WTC11 (cell line): ENCODE measurements at places on chromosomes 7 and 10. TPM values are rescaled to one million over a fixed set of nuclear protein-coding genes. Genes with fewer than 3 reads are reported as not detected.
A peak's percentile ranks its signal among the peaks of the same experiment; 100 is the strongest.

DENND2A gene
- 10.0 to 13.6 TPM (median 12.7 TPM) in 3 replicates for total RNA-seq

PNLIP gene
- total RNA-seq: 1.4 to 1.9 TPM (median 1.6 TPM) in 3 replicates

MMP21 gene
- not detected in 3 replicates for total RNA-seq

- peak overlapping the region; percentile 90 for H3K27ac ChIP-seq
- no peaks in the 10 kb centered on the region for H3K27me3 ChIP-seq
- H3K4me1 ChIP-seq: peaks cover 17% of the 10 kb centered on the region
- DNase-seq: peak; percentile 74
- no peaks in the 10 kb centered on the region for H3K36me3 ChIP-seq
Measured at GRCh38 chr10:32139223-32140073, 83.2 kb upstream of the KIF5B start.

DNA sequence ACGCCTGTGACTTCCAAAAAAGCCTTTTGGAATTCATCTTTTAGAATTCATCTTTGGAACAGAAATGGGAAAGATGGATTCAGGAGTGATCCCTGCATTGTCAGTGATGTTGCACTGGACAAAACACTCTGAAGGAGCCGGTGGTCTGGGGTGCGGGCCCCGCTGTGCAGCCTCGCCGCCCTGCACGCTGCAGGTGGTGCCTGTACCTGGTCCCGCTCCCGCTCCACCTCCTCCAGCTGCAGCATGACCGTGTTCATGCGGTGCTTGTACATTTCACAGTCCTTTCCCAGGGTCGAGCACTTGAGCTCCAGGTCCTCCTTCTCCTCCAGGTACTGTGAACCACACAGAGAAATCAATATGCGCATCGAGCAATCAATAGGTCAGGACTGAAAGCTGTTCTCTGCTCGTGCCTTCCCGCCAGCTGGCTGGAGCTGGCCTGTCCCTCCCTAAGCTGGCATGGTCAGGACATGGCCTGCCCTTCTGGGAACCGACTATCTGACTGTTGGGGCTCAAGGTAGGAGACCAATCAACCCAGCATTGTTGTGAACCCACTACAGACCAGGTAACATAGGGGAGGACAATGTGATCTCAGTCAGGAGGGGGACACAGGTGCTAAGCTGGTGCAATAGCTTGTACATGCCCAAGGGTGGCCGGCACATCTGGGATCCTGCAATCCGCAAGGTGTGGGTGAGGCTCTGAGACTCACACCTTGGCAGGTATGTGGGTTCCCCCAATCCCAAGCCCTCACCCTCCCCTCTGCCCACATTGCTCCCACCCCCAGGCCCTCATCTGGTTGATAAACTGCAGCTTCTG is 93.8 kb upstream of the GNA12 start:
- H3K36me3 ChIP-seq: peaks cover 7% of the 10 kb centered on the region; the same call in 1 of the 2 replicates
- no peaks in the 10 kb centered on the region for H3K27me3 ChIP-seq
- DNase-seq: peak; percentile 10
- no peak overlapping the region for H3K4me3 ChIP-seq
- peak overlapping the region; percentile 28; the same call in 1 of the 2 replicates for H3K27ac ChIP-seq

- peaks cover 4% of the 10 kb centered on the region for H3K4me1 ChIP-seq
- DNase-seq: no peak
- peak overlapping the region; percentile 43 for H3K27ac ChIP-seq
- H3K27me3 ChIP-seq: no peaks in the 10 kb centered on the region
Measured at GRCh38 chr10:75143353-75143752, 31.9 kb downstream of the SAMD8 start.

DNA sequence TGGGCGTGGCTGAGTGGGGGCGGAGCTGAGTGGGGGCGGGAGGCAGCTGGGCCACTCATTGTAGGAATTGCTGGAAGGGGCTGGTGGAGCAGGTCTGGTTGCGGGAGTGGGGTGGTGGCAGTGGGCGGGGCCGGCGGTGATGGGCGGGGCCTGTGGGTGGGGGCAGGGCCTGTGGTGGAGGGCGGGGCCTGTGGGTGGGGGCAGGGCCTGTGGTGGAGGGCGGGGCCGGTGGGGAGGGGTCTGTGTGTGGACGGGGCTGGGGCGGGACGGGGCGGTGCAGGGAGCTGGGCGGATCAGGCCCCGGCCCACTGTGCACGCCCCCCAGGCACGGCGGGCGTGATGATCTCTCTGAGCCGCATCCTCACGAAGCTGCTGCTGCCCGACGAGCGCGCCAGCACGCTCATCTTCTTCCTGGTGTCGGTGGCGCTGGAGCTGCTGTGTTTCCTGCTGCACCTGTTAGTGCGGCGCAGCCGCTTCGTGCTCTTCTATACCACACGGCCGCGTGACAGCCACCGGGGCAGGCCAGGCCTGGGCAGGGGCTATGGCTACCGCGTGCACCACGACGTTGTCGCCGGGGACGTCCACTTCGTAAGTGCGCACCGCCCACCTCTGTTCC is 14.0 kb downstream of the SLC29A4 start:
- H3K27ac ChIP-seq: no peak overlapping the region
- H3K36me3 ChIP-seq: peaks cover 9% of the 10 kb centered on the region
- peaks cover 19% of the 10 kb centered on the region for H3K27me3 ChIP-seq
- H3K4me3 ChIP-seq: peak overlapping the region; percentile 74
- peaks cover 9% of the 10 kb centered on the region for H3K4me1 ChIP-seq

DNA sequence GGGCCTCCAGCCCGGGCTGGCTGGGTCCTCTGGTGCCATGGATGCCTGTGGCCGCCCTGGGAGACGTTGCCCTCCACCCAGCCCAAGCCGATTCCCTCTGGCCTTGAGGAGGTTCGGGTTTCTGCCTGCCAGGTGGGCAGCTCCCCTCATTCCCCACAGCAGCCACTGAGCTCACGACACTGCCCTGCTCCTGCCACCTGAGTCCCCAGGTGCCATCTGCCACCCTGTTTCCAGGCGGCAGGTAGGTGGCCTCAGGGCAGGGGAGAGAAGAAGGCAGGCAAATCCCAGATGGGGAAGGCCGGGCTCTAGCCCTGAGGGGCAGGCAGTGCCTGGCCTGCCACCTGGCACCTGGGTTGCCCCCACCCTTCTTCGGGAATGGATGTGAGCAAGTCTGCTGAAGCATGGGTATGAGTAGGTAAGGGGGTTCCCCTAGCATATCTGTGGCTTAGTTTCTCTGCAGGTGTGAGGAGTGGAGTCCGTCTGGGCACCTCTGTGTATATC is 92.2 kb upstream of the PPIF start:
- no peaks in the 10 kb centered on the region for H3K27me3 ChIP-seq
- H3K4me3 ChIP-seq: no peak overlapping the region
- H3K4me1 ChIP-seq: peaks cover 6% of the 10 kb centered on the region
